ENCODE measurements at places on chromosomes 16 and 17.

- no peak for DNase-seq
These were observed 99.4 kb downstream of the PLCG2 start for GRCh38 chr16:81878529-81878928.

GRCh38 chr17:27663936-27664605 lies 33.1 kb downstream of the LGALS9 start:
- no peak for DNase-seq

- DNase-seq: no peak
These were observed 496.9 kb upstream of the C16orf82 start for GRCh38 chr16:26569793-26570192.

- no peak for DNase-seq
These were observed 385.9 kb upstream of the ZFHX3 start for GRCh38 chr16:73433731-73434307.

DNA sequence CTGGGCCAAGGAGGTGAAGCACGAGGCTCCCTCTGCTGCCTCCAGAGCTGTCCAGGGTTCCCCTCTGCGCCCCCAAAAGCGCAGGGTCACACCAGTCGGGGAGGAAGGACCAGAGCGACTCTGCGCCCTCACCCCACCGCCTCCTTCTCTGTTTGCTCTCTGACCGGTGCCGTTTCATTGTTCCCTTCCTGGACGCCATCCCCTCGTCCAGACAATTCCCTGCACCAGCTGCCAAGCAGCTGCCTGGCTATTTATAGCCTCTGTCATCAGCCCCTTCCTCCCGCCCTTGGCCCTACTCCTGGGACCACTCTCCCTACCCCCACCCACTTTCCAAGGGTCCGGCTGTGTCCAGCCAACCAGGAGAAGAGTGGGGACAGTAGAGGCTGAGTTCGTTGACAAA lies 68.8 kb upstream of the CREBBP start:
- DNase-seq: no peak

- no peak for DNase-seq
These were observed 27.3 kb upstream of the CBFA2T3 start for GRCh38 chr16:89004209-89004831.

DNA sequence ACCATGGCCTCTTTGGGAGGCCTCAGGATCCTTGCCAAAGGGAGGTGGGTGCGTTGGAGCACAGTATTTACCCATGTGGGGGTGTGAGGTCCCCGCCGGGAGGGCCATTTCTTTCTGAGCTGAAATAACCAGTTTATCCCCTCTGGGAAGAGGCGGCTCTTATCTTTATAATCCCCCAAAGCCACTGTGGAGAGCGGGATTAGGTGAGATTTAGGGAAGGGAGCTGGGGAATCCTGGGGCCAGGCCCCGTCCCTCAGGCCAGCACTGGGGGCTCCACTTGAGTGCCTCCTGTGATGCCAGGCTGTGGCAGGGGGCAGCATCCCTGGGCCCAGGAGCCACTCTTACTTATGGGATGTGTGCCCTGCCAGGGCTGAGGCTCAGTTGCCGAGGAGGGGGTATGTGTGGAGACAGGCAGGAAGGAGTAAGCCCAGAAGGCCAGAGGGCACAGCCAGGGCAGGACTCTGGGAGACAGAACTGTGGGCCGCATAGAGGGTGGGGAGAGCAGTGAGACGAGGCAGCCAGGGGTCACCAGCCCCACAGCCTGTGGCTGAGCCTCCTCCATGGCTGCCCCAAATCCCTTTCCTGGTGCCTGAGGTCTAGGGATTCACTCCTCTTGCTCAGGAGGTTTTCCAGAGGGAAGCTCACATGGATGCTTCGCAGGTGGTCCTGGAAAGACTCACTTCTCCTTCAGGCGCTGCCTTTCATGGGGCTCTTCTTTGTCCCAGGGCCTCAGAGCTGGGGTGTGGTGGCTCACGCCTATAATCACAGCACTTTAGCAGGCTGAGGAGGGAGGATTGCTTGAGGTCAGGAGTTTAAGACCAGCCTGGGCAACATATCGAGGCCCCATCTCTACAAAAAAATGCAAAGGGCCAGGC lies 25.0 kb downstream of the TMEM94 start:
- no peak for DNase-seq

GRCh38 chr17:10031606-10032005 lies 126.5 kb upstream of the RCVRN start:
- no peak for DNase-seq

DNA sequence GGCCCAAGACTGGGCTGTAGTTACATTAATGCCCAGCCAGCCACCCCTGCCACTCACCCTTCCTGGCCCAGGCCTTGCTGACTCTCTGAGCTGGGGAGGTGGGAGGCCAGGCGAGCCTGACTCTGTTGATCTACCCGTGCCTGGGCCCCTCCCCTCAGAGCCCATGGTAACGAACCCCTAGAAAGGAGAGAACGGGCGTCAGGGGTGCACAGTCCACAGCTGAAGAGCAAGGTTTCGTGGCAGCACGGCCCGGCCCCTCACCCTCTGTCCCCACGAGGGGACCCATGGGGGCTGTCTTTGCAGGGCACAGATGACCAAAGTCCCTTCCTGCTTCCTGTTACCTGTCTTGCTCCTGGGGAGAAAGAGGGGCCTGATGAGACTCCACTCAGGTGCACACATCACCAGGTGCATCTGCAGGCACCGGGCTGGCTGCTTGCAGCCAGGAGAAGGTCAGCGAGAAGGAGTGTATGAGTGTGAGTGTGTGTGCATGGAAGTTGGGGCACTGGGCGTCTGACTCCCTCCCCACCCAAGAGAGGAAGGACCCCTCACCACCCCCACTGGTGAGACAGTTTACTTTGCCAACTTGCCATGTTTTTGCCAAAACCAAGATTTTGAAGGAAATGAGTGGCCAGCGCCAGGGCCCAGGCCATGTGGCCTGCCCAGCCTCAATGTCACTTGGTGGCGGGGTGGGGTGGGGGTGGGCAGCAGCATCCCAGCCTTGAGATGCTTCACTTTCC lies 359.1 kb downstream of the SEC14L1 start:
- DNase-seq: no peak

GRCh38 chr16:17839272-17839671 lies 368.5 kb upstream of the XYLT1 start:
- DNase-seq: no peak

GRCh38 chr17:40019140-40019991 lies 4.1 kb downstream of the CSF3 start:
- no peak for DNase-seq

DNA sequence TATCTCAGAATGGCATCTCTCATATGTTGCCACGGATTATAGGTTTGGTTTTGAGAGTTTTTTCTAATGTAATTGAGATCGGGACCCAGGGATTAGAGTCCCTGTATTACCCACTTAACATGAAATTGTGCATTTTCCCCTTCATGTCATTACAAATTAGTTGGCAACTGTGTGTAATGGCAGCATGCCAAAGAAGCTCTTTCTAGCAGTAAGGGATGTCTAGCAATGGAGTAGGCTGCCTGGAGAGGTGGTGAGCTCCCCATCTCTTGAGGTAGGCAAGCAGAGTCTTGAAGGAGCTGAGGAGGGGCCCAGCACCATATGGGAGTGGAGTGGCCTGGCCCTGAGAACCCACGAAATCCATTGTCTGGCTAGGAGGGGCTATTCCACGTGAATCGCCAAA lies 10.0 kb upstream of the KATNB1 start:
- no peak for DNase-seq

GRCh38 chr17:57739402-57740234 lies 5.5 kb downstream of the CCDC182 start:
- DNase-seq: no peak

DNA sequence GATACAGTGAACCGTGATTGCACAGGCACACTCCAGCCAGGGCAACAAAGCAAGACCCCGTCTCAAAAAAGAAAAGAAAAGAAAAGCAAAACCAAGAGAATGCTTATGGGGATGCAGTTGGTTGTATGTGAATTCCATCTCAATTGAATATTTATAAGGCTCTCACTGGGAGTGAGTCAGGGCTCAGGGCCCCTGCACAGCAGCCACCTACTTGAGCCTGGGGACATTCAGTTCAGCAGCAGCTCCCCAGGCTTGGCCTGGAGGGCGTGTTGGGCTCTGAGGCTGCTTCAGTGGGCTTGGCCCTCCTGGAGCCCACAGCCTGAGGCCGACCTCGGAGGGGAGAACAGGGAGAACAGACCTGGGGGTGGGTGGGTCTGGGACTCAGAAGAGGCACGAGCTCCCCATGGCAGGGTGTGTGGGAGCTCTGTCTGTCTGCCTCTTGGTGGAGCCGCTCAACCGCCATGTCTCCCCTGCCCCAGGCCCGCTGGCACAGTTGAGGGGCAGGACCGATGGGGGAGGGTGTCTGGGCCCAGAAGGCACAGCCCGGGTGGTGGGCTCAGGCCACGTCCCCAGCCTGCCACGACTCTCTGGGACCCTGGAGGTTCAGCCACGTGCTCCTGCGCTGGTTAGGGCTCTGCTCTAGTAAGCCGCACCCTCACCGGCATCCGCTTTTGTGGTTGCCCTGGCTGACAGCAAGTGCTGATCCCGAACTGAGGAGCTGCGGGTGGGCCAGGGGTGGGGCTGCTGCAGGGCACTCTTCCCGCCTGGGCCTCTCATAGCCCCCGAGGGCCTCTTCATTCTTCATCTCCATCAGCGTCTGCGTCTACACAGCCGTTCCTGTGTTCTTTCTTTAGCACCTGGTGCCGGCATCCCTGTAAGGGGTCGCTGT lies 24.8 kb downstream of the ZFPM1 start:
- DNase-seq: peak; percentile 48

DNA sequence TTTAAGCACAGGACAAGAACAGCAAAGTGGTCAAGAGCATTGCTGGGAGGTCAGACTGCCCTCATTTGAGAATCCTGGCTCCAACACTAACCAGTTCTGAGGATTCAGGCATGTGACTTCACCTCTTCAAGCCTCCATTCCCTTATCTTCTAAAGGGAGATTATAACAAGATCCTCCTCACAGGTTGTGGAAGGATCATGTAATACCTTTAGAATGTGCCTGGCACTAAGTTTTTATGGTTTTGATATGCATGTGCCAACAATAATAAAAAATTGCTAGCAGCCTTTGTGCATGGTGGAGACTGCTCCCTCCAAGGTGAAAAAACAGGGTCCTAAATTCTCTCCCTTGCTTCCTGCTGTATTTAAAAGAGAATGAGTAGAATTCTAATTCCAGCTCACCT lies 36.0 kb upstream of the ADAMTS18 start:
- DNase-seq: no peak

DNA sequence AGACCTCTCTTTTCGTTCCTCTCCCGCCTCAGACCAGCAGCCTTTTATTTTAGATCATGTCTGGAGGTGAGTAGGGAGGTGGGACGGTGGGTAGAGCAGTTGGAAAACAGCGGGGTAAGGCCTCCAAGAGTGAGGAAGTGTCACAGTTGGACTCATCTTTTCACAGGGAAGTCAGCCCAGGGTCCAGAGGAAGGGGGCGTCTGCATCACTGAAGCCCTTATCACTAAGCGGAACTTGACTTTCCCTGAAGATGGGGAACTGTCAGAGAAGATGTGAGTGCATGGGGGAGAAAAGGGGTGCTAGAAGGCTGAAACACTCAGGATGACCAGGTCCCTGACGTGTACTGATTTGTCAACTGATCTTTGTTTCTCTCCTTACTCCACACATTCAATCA lies 461 bp downstream of the LRRC46 start:
- DNase-seq: no peak
